ENCODE measurements at places on chromosomes 2 and 18.

GRCh38 chr2:67977464-67977863 lies 85.3 kb downstream of the C1D start:
- no peak overlapping the region for H3K27ac ChIP-seq
- no peak overlapping the region for H3K4me3 ChIP-seq
- no peaks in the 10 kb centered on the region for H3K27me3 ChIP-seq
- H3K4me1 ChIP-seq: no peaks in the 10 kb centered on the region
- no peaks in the 10 kb centered on the region for H3K36me3 ChIP-seq

- H3K27ac ChIP-seq: peak overlapping the region; percentile 17
- H3K4me1 ChIP-seq: no peaks in the 10 kb centered on the region
- no peak for DNase-seq
- no peaks in the 10 kb centered on the region for H3K27me3 ChIP-seq
- no peaks in the 10 kb centered on the region for H3K36me3 ChIP-seq
Observed at GRCh38 chr2:12548906-12549305, 167.8 kb upstream of the TRIB2 start.

DNA sequence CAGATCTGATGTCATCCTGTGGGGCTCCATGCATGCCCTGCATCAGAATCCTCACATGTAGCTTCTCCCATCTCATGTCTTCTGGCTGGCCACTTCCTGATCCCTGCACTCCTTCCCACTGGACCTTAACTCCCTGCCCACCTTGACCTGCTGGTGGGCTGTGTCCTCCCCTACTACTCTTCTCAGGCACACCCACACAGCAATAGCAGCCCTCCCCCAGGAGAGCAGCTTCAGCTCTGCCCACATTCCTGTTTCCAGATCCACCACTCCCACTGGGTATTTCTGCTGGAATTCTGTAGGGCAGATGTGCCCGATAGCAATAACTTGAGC lies 137.0 kb upstream of the HS6ST1 start:
- H3K4me3 ChIP-seq: no peak overlapping the region
- H3K36me3 ChIP-seq: no peaks in the 10 kb centered on the region
- no peaks in the 10 kb centered on the region for H3K27me3 ChIP-seq
- no peak for DNase-seq

GRCh38 chr2:199455545-199456382 lies 2.0 kb downstream of the SATB2 start:
- no peaks in the 10 kb centered on the region for H3K27me3 ChIP-seq
- DNase-seq: no peak
- H3K36me3 ChIP-seq: peaks cover 21% of the 10 kb centered on the region
- peaks cover 33% of the 10 kb centered on the region for H3K4me1 ChIP-seq
- peak overlapping the region; percentile 95 for H3K27ac ChIP-seq
- H3K4me3 ChIP-seq: peak overlapping the region; percentile 94

- no peak overlapping the region for H3K4me3 ChIP-seq
- peaks cover 25% of the 10 kb centered on the region for H3K4me1 ChIP-seq
- H3K27ac ChIP-seq: peak overlapping the region; percentile 83
Observed at GRCh38 chr2:9179572-9180201, 26.9 kb upstream of the ASAP2 start.

GRCh38 chr18:44850001-44850400 lies 169.3 kb downstream of the SETBP1 start:
- no peak overlapping the region for H3K27ac ChIP-seq
- no peaks in the 10 kb centered on the region for H3K4me1 ChIP-seq
- no peaks in the 10 kb centered on the region for H3K36me3 ChIP-seq
- H3K27me3 ChIP-seq: no peaks in the 10 kb centered on the region
- H3K4me3 ChIP-seq: no peak overlapping the region
- no peak for DNase-seq

GRCh38 chr2:71786291-71787107 lies 333.1 kb downstream of the DYSF start:
- no peak overlapping the region for H3K27ac ChIP-seq
- H3K4me1 ChIP-seq: peaks cover 13% of the 10 kb centered on the region
- H3K36me3 ChIP-seq: no peaks in the 10 kb centered on the region
- H3K4me3 ChIP-seq: no peak overlapping the region
- no peaks in the 10 kb centered on the region for H3K27me3 ChIP-seq

- no peaks in the 10 kb centered on the region for H3K4me1 ChIP-seq
- no peaks in the 10 kb centered on the region for H3K36me3 ChIP-seq
- DNase-seq: no peak
- H3K27me3 ChIP-seq: no peaks in the 10 kb centered on the region
Observed at GRCh38 chr18:74519320-74520095, 14.8 kb upstream of the CNDP1 start.

DNA sequence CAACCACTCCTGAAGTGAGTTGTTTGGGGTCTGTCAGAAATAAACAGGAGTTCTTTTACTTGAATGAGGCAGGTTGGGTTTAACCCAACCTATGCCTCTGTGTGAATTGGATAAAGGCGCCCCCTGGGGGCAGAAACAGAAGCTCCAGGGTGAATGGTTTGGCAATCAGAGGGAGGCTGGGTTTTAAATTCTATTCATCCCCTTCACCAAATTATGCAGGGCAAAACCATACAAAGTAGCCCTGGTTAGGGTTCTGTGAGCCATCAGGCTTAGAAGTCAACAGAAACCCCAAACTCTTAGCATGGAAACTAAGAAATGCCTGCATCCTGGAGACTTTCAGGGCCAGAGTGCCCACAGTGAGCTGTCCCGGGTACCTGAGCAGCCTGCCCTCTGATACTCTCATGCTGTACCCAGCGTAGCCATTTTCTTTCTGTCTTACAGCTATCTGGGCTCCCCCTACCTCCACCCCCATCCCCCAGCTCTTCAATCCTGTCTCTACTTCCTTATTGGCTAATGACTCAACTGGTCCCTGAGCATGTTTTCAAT lies 241.5 kb downstream of the ICOS start:
- no peak overlapping the region for H3K4me3 ChIP-seq
- H3K27ac ChIP-seq: no peak overlapping the region
- H3K36me3 ChIP-seq: no peaks in the 10 kb centered on the region
- H3K4me1 ChIP-seq: no peaks in the 10 kb centered on the region
- no peak for DNase-seq

GRCh38 chr2:232809349-232810124 lies 33.2 kb upstream of the KCNJ13 start:
- DNase-seq: no peak
- peaks cover 50% of the 10 kb centered on the region for H3K36me3 ChIP-seq
- no peaks in the 10 kb centered on the region for H3K4me1 ChIP-seq
- H3K27me3 ChIP-seq: no peaks in the 10 kb centered on the region
